Inflammatory macrophage (primary cell): ENCODE measurements at places on chromosomes 3 and 15.

DNA sequence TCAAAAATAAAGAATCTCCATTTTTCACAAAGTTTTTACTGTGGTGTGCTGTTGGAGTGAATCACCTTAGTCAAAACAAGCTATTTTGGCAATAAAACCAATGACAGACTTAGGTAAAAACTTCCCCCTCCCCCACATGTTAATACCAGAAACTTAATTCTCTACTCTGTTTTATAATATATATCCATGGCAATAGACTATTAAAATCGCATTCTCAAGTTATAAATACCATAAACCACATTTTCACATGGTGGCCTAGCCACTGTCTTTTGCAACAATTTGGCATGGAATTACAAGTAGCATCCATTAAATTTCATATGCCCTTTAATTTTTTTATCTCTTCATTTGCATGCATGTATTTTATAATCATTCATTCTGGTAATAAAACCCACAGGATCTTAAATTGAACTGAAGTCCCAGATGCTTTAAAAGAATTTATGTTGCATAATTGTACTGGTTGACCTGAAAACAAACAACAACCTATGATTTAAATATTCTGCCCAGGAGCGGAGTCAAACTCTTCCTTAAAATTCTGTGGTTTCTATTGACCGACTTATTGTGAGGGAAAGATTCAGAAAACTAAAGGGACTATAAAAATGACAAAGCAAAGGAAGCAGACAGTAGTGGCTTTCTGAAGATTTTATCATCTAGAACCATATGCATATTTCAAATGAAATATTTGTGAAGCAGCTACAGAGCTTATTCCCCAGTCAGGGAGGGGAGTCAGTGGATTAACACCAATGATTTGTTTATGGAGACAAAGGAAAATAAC, 229.0 kb upstream of the TBL1XR1 start:
- DNase-seq, result no peak

- no peak for DNase-seq
Measured at GRCh38 chr3:170486398-170486797, 67.7 kb downstream of the CLDN11 start.

GRCh38 chr3:128270559-128271492, 117.5 kb downstream of the EEFSEC start:
- DNase-seq, result no peak

- no peak for DNase-seq
Measured at GRCh38 chr3:191119415-191120295, 79.4 kb upstream of the OSTN start.
